Stimulated activated CD4-positive, alpha-beta T cell treated with anti-CD3 and anti-CD28 coated beads, Interleukin-12 subunit alpha, Interleukin-12 subunit beta, amount 100 ng/mL, for 4 hours (primary cell): ENCODE measurements at places on chromosomes 16 and 17.

- no peak for DNase-seq
Measured at GRCh38 chr17:81932333-81932983, 4.6 kb downstream of the PYCR1 start.

GRCh38 chr16:75247249-75247648 lies 4.2 kb downstream of the BCAR1 start:
- no peak for DNase-seq

GRCh38 chr16:14961405-14962186 lies 13.2 kb upstream of the PDXDC1 start:
- no peak for DNase-seq

- peak; percentile 59 for DNase-seq
Measured at GRCh38 chr17:59521465-59522126, 43.8 kb upstream of the DHX40 start.

DNA sequence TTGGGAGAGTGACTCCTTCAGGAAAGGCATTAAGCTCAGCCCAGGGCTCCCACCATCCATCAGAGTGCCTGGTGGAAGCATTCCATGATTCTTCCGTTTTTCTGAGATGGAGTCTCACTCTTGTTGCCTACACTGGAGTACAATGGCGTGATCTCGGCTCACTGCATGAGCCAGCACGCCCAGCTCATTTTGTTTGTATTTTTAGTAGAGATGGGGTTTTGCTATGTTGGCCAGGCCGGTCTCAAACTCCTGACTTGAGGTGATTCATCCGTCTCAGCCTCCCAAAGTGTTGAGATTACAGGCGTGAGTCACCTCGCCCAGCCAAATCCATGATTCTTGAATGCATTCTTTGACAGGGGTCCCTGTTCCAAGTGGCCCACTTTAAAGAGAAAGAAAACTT lies 23.1 kb downstream of the MIS12 start:
- no peak for DNase-seq

DNA sequence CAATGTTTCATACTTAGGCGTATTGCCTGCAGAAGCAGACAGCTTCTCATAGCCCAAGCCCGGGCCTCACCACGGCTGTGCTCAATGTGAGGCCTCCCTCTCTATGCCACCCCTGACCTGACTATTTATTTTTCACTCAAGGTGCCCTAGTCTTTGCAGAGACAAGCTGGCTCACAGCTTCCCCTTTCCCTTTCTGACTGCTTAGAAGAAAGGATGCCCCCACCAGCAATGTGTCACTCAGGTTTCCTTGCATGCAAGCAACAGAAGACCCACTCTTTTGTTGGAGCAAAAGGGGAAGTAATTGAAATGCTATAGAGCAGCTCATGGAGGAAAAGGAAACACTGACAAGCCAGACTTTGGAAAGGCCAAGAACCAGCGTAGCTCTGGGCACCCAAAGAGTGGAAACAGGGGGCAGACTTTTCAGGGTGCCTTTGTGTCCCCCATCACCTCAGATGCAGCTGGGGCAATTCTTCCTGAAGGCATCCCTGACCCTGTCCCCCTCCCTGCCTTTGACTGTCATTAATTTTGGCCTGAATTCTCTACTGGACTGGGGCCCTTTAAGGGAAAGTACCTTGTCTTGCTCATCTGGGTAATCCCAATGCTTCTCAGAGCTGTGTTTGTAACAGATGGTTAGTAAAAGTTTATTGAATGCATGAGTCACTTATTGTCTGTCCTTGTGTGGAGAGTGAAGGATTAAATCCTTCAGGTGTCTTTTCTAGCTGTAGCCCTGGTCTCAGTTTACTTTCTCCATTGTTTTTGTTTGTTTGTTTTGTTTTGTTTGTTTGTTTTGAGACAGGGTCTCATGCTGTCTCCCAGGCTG lies 17.8 kb downstream of the RGS9 start:
- no peak for DNase-seq

- no peak for DNase-seq
Measured at GRCh38 chr16:8863594-8864424, 5.0 kb downstream of the CARHSP1 start.

DNA sequence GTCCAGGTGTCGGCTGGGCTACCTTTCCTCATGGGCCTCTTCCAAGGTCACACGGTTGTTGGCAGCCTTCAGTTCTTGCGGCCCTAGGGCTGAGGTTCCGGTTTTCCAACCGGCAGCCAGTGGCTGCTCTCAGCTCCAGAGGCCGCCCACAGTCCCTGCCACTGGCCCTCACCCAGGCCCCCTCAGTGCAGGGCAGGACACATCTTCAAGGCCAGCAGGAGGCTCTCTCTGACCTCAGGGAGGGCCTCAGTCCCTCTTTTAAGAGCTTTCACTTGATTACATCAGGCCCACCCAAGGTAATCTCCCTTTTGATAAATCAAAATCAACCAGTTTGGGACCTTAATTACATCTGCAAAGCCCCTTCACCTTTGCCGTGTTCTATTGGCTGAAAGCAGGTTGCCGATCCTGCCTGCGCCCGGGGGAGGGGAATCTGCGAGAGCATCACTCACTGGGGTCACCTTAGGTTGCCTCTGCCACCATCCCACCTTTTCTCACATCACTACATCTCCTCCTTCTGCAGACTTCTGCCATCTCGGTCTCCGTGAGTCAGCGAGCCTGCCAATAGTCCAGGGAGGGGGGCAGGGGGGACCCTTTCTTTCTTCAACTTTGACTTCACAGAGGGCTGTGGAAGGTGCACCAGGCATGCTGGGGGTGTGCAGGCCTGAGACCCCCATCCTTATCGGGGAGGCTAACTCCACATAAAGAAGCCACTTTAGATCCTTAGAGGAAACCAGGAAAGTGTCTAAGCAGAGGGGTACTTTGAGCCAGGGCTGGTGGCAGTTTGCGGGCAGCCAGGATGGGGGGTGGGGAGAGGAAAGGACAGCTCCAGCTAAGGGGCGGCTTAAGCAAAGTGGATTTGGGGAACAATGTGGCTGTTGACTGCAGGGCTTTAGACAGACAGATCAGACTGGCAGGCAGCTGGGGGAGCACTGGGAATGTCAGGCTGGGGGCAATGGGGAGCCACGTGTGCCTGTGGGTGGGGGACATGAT lies 28.8 kb upstream of the NXPH3 start:
- no peak for DNase-seq

DNA sequence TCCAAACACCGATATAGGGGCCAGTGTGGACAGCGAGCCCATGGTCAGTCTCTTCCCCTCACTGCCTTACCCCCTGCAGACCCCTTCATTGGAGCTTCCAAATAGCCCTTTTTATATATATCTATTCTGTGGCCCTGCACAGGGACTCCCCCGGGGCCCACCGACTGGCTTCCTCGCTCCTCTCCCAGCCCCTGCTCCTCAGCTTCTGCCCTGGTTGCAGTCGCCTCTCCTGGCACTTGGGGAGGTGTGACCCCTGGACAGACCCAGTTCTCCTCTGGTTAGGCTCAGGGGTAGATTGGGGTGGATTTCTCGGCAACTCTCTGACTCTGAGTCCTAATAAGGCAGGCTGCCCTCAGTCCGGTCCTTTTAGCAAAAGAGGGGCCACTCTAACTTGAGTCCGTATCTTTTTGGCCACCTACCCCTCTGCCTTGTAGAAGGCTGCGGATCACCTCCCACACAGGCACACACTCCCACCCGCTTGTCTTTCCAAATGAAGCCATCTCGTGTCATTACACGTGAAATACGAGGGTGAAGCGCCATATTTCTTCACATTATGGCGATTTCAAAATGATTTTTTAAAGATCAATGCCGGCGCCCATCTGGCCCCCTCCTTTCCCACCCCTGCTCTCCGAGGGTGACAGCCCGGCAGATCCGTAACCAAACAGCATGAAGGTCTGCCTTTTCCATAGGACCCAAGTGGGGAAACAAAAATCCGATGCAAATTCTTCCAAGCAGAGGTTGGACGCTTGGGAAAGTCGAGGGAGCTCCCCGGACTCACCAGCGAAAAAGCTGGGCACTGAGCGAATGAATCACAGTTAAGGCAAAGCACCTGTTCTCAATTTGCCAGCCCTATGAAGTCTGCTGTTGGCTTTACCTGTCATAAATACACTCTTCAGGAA lies 1.7 kb upstream of the HOXB9 start:
- no peak for DNase-seq

DNA sequence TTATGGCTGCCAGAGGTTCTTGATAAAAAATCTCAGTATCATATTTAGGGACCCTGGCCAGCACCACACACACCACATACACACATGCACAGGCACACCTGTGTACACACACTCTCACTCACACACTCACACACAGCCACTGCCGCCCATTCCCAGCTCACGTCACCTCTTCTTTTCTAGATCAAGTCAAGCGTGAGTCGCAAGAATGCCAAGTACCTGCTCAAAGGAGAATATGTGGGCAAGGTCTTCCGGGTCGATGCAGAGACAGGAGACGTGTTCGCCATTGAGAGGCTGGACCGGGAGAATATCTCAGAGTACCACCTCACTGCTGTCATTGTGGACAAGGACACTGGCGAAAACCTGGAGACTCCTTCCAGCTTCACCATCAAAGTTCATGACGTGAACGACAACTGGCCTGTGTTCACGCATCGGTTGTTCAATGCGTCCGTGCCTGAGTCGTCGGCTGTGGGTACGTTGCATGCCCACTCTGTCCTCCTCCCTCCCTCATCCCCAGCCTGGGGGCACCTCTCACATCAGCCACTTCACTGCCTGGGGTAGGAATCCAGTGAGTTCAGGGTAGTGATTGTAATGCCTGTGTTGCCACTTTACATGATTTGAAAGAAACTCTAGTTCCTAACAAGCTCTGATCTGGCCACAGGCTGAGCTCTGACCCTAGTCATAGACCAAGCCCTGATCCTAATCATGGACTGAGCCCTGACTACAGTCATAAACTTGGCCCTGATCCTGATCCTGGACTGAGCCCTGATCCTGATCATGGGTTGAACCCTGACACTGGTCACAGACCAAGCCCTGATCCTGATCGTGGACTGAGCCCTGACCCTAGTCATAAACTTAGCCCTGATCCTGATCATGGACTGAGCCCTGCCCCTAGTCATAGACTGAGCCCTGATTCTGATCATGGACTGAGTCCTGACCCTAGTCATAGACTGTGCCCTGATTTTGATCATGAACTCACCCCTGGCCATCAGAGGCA lies 20.4 kb downstream of the CDH5 start:
- no peak for DNase-seq

- DNase-seq, result no peak
Measured at GRCh38 chr17:12917399-12917798, 100.4 kb downstream of the ELAC2 start.

GRCh38 chr17:82938486-82938872 lies 98.7 kb upstream of the ZNF750 start:
- DNase-seq, result no peak

GRCh38 chr16:49601576-49601975 lies 228.0 kb downstream of the C16orf78 start:
- DNase-seq, result no peak

GRCh38 chr16:11484691-11485258 lies 101.9 kb downstream of the LITAF start:
- DNase-seq, result no peak

DNA sequence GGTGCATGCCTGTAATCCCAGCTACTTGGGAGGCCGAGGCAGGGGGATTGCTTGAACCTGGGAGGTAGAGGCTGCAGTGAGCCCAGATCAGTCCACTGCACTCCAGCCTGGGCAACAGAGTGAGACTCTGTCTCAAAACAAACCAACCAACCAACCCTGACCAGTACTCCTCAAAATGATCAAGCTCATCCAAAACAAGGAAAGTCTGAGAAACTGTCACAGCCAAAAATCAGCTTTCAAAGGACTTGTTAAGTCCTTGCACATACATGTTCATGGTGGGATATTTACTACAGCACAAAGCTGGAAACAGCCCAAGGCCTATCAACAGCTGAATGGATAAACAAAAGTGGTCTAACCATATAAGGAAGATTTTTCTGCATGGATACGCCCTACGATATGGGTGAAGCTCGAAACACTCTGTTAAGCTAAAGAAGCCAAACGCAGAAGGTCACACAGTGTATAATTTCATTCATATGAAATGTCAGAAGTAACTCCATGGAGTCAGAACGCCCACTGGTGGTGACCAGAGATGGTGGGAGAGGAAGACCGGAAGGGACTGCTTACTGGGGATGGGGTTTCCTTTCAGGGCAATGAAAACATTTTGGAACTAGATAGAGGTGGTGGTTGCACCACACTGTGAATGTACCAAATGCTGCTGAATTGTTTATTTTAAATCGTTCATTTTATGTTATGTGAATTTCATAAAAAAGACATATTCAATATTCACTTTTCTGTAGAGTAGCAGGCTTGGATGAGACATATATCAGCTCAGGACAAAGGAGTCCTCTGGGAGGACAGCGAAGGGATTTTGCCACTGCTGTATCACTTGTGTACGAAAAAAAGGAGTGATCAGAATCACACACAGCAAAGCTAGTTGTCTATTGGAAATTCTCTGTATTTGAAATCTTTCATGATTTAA lies 17.7 kb downstream of the CCL17 start:
- no peak for DNase-seq

DNA sequence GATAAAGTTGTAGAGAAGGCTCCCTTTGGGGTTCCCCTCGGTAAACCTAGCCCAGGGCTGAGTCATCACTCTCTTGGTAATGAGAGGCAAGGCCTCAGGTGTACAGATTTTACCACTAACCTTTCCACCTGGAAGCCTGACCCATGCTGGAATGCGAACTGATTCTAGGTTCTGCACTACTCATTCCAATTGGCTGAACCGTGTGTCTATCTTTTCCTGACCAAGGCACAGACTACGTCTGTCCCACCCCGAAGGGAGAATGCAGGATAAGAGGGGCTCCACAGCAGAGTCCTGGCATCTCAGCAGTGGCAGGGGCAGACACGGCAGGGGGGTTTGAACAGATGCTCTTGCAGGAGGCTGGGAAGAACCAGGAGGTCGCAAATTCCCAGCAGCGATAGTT lies 65.4 kb upstream of the B4GALNT2 start:
- no peak for DNase-seq

DNA sequence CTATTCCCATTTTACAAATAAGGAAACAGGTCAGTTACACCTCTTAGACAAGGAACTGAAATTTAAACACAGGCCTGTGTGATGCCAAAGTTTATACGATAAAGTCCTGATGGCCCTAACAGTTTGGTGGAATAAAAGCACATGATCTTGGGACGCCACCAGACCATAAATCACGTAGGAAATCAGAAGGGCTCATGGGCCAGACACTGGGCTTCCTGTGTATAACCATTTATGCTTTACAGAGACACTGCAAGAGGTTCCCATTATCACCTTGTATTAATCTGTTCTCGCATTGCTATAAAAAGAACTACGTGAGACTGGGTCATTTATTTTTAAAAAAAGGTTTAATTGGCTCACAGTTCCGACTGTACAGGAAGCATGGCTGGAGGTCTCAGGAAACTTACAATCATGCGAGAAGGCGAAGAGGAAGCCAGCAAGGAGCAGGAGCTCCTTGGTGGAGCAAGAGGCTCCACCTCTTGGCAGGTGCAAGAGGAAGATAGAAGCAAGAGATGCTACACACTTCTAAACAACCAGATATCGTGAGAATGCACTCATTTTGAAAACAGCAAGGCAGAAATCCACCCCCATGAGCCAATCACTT lies 124.0 kb upstream of the MON1B start:
- no peak for DNase-seq

- DNase-seq, result no peak
Measured at GRCh38 chr17:43372273-43372911, 26.4 kb upstream of the ARL4D start.
